ENCODE measurements at places on chromosomes 12 and 14.

GRCh38 chr12:111173836-111174235, 195.1 kb downstream of the PHETA1 start:
- no peak for DNase-seq

DNA sequence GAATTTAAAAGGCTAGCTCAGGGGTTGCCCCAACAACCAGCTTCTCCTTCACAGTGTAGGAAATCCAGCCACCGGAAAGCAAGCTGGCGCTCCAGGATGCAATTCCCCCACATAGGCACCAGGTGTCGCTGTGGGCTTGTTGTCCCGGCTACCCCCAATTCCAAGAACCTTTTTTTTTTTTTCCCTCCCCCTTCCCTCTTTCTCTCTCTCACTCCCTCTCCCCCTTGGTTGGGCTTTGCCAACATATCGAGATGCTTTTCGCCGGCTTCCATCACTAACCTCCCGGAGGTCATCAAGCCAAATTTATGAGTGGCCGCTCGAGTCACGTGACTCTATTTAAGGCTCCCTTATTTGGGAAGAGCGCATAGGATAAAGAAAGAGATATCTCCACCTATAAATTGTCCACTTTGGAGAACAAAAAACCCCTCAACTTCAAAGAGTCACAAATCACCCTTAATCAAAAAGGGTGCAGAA, at the start of gene HOXC5:
Gene HOXC5, plus strand, starts transcription at position 424 of the 474 bp plus-strand sequence. CDS start 73 bp downstream, outside the sequence.
- DNase-seq = peak; percentile 74

- peak; percentile 86 for DNase-seq
Observed at GRCh38 chr14:103546652-103547454, 15.6 kb downstream of the BAG5 start.

- no peak for DNase-seq
Observed at GRCh38 chr12:6199531-6200255, 507 bp upstream of the CD9 start.

DNA sequence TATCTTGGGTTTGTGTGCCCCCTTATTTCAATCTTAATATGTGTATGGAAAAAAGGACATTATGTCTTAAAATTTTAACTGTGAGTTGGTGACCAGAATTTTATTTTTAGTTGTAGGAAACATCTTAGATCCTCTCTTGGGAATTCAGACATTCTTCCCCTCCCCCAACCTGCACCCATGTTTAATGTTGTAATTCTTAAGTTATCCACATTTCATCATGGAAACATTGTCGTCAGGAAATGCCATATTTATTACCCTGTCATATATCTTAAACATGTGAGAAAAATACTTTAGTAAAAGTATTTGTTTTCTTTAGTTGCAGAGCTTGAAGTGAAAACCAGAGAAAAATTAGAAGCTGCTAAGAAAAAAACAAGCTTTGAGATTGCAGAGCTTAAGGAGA, 30.3 kb downstream of the YEATS4 start:
- DNase-seq = no peak

GRCh38 chr12:88767699-88768098, 187.4 kb upstream of the KITLG start:
- no peak for DNase-seq

DNA sequence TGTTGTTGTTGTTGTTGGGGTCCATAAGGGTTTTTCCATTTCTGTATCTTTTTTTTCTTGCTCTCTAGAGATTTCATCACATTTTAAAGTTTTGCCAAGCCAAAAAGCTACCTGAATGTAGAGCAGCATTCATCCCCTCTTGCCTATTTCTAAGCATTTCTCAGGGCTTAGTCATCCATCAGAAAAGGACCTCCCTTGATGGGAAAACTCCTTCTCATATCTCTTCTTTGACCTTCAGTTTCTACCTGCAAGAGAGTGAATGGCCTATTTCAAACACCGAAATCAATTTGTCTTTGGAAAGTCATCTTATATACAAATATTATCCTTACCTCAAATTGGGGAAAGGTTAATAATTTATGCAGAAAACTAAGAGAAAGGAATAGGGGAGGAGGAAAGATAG, 4.5 kb downstream of the MYBPC1 start:
- no peak for DNase-seq

DNA sequence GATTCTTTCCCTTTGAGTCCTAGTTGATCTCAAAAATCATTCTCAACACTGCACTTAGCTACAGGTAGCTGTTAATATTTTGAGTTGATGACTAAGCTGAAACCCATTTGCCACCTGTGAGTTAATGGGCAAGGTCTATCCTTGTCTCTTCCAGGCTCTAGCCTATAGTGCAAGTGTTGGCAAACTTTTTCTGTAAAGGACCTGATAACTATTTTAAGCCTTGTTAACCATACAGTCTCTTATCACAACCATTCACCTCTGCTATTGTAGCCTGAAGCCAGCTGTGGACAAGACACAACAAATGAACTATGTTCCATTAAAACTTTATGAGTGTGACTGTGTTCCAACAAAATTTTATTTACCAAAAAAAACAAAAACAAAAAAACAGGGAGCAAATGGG, 19.4 kb downstream of the RAP1B start:
- DNase-seq = no peak

DNA sequence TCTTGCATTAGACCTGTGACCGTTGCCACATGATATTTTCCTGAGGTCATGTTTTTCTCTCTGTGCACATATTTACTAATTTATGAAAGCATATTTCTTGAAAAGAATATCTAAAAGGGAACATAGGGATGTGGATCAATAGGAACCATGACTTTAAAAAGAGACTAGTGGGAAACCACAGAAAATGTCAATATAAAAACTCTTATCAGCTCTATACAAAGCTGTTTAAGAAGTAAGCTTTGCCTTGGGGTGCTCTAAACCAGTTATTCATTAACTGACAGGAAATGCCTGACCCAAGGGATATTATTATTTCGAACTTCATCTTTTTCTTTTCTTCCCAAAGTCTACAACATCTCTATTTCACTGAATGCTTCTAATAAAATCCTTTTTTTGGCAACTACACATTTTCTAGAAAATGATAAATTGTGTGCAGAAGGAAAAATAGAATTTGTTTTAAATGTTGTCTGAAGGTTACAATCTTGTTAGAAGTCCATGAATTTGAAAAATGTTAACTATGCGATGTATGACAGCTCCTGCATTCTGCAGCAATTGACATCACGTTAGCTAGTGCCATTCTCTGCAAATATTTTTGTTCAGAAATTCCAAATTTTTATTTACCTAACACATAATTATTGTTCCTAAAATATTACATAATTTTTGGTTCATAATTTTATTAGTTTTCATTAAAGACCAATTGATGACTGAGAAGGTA, 345.0 kb downstream of the SLC16A7 start:
- DNase-seq = no peak

Measured in HAP-1 (cell line).